Stimulated activated CD4-positive, alpha-beta T cell treated with anti-CD3 and anti-CD28 coated beads, TNF-alpha, amount 100 ng/mL, for 4 hours (primary cell): ENCODE measurements at places on chromosomes 3 and 15.

- no peak for DNase-seq
Measured at GRCh38 chr15:70156671-70157271, 59.1 kb upstream of the TLE3 start.

GRCh38 chr3:42376344-42376798 is 34.0 kb downstream of the LYZL4 start:
- DNase-seq = no peak

DNA sequence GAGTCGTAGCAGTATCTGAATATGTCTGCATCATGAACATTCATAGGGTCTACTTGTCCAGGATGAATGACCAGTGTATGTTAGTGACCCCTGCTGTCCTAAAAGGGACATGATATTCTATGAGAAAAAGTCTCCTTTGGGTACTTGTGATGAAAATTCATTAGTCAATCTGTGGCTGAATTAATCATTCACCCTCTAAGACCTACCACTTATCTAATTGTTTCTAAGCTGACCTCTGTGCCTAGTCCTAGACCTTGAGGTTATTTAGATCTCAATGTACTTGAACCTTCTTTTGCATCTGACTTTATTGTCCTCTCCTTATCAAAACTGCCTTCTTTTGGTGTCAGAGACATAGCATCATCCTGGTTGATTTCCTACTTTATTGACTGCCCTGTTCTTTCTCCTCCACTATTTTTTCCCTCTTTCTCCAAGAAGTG is 799.3 kb downstream of the DIPK2A start:
- no peak for DNase-seq

- DNase-seq = no peak
Measured at GRCh38 chr15:63041402-63041973, 1.1 kb upstream of the TPM1 start.

DNA sequence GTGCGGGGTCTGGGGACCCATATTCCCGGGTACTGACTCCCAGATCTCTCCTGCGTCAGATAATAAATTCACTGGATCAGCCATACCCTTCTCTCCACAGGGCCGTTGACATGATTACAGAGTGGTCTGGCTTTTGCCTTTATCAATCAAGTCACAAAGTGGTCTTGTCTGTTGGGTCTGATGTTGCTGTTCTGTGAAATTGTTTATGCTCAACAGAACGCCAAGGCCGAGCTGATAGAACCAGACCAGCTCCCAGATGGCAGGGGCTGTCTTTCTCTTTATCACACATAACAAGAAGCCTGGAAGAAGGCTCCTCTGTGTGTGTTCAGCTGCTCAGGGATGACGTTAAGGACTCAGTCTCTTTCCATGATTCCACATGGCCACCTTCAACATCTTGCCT is 751 bp upstream of the DCLK3 start:
- DNase-seq = no peak

- no peak for DNase-seq
Measured at GRCh38 chr3:40741729-40742128, 217.0 kb downstream of the ZNF621 start.

DNA sequence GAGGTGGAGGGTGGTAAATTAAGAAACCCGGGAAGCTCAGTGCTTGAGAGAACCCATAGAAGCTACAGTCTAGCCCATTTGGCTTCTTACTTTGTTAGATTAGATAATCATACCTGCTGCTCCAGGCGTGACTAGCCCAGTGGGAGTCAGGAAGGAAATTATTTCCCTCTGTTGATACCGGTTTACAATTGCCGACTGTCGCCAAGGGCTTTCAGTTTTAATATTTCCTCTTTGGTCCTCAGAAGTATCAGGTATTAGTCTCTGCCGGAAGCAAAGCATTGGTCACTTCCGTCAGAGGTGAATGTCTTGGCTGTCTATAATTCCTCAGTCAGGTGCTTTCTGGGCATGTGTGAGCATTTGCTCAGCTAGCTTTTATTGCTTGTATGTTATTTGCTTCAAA is 75.2 kb downstream of the LPP start:
- DNase-seq = no peak
